ENCODE measurements at places on chromosomes 3 and 15.
A peak's percentile ranks its signal among the peaks of the same experiment; 100 is the strongest.

DNA sequence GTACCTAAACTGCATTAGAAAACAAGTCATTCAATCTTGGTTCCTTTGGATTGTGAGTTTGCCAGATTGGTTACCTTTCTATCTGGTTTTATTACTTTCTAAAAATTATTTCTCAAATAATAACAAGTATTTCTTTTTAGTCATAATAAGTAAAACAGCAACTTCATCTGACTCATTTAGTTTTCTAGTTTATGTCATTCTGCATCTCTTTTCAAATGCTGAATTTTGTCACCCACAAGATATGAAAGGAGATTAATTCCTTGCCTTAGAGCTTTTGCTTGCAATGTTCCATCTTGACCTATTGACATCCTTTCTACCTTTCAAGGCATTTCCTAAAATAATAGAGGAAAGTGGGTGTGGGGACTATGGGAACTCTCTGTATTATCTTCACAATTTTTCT is 253.6 kb upstream of the PEX5L start:
- DNase-seq, result no peak

GRCh38 chr3:62538691-62539356 is 165.5 kb upstream of the FEZF2 start:
- DNase-seq, result no peak

- DNase-seq, result peak; percentile 97
These were observed 11.0 kb downstream of the ETV5 start for GRCh38 chr3:186097663-186098451.

DNA sequence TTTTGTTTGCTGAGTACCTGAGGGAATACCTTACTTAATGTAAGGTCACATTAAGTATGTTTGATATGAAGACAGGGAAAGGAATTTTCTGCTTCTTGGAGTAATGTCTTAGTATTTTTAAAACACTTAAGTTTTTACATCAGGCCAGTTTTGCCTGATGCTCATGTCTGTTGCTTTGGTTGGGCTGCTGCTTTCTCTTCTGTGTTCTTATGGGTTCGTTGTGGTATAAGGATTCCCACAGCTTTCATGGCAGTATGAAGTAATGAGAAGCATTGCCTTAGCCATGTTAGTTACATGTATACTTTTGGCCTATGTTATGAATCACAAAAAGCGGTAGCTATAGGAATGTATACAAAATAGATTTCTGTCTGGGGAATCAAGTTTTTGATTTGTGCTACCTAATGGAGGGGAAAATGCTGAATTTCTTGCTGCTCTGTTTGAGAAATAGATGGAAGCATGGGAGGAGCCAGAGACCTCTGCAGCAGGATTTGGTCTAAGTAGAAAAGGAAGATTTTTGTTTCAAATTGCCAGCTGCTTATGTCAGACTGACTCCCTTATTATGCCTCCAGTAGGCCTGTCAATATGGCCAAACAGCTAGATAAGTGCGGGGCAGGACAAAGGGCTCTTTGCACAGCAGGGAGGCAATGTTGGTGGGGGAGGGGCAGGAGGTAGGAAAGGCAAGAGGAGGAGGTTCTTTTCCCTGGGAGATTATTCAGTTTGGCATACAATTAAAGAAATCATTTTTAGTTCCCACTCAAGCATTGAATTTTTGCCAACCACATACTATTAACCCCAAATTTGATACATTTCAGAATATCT is 5.2 kb downstream of the SETD5 start:
- DNase-seq, result peak; percentile 64

DNA sequence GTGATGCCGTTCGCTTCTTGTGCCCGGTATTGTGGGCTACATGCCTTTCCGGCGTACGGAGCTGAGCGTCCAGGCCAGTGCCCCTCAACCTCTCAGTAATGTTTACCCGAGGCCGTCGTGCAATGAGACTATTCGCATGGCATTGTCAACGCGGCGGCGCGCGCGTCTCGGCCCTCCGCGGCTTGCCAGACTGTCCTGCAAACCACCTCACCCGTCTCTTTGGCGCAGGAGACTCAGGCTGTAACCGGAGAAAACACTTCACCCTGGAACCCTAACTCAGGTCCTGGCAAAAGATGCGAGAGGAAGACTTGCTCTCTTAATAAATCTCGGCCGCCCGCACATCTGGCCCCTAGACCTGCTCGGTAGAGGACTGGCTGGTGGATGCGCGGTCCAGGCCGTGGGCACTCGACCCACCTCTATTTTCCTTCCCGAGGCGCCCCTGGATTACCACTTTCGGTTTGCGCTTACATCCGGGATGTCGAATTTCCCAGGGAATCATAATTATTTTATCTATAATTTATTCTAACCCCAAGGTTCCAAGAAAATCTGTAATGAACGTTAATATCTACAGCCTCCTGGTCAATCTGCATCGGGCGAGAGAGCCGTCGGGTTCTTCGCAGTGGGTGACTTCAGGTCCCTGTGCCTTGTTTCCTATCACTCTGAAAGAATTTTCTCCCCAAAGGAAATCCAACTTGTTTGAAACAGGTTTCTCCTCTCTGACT is 71.8 kb upstream of the POLG start:
- DNase-seq, result no peak

- no peak for DNase-seq
These were observed 263.0 kb downstream of the ULK4 start for GRCh38 chr3:41698898-41699297.

DNA sequence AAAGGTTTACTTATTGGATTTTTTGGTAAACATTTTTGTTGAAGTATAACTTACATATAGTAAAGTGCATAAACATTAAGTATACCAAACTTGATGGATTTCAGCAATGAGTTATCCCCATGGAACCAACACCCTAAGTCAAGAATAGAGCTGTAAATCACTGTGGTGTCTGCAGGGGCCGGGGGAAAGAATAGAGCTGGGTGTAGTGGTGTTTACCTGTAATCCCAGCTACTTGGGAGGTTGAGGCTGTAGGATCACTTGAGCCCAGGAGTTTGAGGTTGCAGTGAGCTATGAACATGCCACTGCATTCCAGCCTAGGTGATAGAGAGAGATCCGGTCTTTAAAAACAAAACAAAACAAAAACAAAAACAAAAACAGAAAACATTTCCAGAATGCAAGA is 13.3 kb upstream of the FEM1B start:
- no peak for DNase-seq

- no peak for DNase-seq
These were observed 11.2 kb downstream of the TNFSF10 start for GRCh38 chr3:172511783-172512762.

All from NCI-H1417 (cell line).